Stimulated activated CD4-positive, alpha-beta T cell treated with anti-CD3 and anti-CD28 coated beads, Interleukin-15, amount 100 ng/mL, for 1 hour (primary cell): ENCODE measurements at places on chromosomes 2 and 18.

DNA sequence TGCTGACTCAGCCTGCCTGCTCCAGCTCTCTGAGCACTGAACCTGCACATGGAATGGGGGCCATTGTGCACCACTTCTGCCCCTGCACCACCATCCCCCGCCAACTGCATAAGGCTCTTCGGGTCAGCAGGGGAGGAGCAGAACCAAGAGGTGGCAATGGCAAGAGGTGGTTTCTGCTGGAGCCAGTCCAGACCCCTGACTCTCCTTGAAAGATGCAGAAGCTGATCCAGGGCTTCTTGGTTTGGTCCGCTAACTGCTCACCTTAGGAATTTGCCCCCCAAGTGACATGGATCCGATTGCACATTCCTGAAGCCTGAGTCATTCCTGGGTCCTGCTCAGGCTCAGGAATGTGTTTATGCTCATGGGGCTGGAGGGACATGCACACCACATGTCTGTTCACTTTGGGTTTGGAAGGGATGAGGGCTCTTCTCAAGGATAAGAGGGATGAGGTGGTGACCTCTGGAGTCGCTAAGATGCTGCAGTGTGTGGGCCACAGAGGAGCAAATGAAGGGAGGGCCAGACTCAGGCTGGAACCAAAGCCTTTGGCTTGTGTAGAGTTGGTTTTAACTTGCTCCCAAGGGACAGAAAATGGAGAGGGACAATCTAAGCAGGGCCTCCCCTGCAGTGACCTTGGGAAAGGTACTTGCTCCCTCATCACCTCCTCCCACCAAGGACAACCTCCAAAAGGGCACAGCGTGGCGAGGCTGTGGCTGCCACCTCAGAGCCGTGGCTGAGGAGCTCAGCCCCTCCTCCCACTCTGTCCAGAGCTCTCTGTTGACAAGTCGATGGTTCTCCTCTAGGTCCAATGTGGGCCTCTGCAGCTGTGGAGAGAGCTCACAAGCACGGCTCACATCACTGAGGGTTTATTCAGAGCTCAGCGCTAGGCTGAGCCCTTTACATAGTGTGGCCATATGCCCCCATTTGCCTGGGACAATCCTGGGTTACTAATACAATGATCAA, 66.2 kb downstream of the HS1BP3 start:
- DNase-seq: no peak

DNA sequence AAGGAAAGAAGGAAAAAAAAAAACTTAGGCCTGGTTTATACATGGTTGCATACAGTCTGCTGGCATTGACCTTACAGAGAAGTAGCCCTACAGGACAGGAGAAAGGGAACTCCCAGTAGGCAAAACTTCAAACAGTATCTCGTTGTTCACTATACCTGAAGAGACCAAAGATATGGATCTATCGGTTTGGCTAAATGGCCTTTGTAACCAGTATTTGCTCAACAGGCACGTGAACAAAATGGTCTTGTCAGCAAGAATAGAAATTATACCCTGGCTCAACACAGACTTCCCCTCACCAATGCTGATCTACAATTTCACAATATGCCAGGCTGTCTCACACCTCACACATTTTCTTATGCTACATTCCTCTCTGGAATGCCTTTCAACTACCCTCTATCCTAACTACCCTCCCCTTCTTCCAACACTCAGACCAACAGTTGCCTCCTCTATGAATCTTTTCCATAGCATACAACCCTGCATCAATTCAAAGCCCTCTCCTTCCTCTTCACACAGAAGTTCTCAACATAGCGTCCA, 13.7 kb downstream of the HYCC2 start:
- DNase-seq: no peak

DNA sequence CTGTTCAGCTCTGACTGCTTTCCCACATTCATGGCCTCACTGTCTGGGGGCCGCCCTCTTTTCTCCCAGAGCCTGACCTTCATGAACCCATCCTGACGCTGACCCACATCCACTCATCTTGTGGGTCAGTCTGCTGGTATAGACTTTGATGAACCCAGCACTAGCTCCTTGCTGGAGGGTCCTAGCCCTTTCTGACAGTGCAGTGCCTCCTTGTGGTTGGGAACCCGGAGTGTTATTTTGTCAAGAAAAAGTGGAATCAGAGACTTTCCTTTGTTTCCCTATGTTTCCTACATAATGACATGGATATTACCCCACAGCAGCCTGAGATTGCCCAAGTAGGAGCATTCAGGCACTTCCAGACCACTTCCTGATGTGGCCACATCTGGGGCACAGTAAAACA, 19.3 kb upstream of the OSR1 start:
- no peak for DNase-seq

DNA sequence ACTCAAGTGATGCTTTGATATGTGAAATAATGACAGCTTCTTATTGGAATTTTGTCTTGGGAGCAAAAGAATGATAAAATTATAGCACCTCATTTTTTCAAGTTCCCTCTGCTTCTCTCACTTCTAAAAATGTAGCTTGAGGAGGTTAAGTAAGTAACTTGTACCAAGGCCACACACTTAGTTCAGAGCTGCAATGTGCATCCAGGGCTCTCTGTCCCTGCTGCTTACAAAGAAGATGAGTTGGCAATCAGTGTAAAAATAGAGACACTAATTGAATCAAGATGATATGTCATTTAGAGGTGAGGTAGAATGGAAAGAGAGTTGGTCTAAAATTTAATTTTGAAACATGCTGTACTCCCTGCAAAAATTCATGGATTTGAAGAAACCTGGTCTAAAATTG, 312.0 kb upstream of the TNP1 start:
- DNase-seq: no peak

DNA sequence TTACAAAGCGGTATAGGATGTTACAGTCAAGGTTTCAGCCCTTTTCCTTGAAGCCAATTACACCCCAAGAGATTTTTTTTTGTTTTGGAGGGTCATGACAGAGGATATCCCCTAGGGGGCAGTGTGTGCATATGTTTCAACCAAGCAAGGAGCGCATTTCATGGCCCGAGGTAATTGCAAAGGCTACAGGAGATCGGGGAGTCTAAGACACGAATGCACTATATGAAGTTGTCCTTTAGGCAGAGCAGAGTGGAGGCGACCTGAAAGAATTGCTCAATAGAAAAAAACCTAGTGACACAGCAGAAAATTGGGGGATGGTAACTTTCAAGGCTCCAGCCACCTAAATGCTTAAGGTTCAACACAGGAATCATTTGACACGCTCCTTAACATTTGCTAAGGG, 219.8 kb upstream of the PARD3B start:
- DNase-seq: peak; percentile 18

DNA sequence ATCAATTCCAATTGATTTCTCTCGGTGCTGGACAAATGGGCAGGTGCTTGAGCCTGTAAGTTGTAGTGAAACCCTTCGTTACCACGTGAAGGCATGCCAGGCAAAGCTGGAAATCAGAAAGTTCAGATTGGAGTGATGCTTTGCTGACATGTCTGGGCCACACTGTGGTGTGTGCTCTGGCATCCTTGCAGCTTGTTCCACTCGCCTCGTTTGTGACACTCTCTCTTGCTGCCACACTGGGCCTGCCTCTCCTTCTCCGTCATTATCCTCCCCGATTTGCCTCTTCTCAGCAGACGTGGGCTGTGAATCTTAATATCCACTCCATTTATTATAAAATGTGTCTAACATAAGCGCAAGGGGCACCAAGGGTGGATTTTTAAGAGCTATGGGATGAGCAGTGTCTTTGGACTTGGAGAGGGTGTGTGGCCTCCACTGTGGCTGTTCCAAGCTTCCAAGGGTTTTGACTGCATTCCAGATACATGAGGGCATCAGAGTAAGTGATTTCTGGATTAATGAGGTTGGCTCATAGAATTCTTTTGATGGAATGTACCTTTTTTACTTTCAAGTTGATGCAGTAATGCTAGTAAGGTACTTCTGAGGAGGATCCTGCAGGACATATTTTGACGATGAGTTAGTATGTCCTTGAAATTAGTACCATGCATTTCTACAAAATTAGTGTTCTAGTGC, 238.8 kb downstream of the TPGS2 start:
- no peak for DNase-seq

DNA sequence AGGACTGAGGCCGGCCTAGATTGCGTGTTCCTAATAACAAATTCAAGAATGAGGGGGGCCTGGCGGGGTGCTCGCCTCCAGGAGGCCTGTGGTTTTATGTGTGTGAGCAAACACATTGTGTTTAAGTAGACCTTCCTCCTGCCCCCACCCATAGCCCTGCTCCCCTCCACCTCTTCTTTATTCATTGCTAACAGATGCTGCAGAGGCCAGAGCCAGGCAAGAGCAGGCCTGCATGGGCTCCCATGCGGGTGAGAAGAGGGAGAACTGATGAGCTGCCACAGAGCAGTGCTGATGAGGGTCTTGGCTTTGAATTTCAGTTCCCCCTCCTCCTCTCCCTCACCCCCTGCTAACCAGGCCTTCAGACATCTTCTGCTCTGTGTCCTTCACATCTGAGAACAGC, 154.6 kb downstream of the OSR1 start:
- DNase-seq: no peak

GRCh38 chr18:79520478-79521390, 125.0 kb downstream of the NFATC1 start:
- no peak for DNase-seq

GRCh38 chr2:62731275-62731674, 25.8 kb downstream of the EHBP1 start:
- DNase-seq: no peak

- no peak for DNase-seq
Observed at GRCh38 chr2:110903548-110903947, 171.2 kb downstream of the ACOXL start.

- DNase-seq: peak; percentile 50
Observed at GRCh38 chr2:10493634-10494281, 45.6 kb upstream of the ODC1 start.

DNA sequence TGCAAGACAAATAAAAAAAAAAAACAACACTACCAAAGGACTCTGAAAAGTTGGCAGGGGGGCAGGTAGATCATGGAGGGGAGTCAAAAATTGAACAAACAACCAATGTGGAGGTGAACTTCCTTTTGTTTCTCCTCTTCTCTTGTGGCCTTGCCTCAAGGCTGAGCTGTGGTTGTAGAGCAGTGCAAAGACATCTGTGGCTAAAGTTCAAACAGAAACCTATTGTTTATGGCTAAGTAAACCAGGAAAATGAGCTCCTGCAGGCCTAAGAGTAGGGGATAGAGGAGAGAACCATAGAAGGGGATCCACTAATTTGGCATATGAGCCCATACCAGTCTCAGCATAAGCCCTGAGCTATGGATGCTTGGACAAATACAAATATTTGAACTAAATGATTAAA, 40.2 kb upstream of the EGR4 start:
- no peak for DNase-seq

GRCh38 chr2:85702800-85703199, 8.6 kb downstream of the GNLY start:
- no peak for DNase-seq
